ENCODE measurements at places on chromosomes 5 and 9.

GRCh38 chr5:179762079-179762780 lies 29.6 kb downstream of the MAML1 start:
- no peak for DNase-seq

GRCh38 chr9:83536332-83536731 lies 1.9 kb downstream of the FRMD3 start:
- no peak for DNase-seq

- no peak for DNase-seq
These were observed 4.8 kb upstream of the CHD1 start for GRCh38 chr5:98933445-98934072.

- DNase-seq: no peak
These were observed 2.1 kb downstream of the ANXA1 start for GRCh38 chr9:73153793-73154227.

DNA sequence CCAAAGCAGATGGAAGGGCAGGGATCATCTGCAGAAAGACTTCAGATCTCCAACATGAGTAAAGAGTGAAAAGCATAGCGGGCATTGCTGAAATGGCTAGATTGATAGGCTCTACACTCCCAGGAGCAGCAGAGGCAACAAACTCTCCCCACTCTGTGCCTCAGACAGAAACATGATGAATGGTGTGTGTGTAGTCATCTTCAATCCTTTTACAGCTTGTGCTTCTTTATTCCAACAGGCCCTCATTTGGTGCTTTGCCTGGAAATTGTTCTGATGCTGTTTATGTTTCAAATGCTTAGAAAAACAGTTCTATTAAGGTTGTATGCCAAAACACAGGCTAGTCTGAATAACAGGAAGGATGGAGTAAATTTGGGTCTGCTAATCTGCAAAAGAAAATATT lies 176.2 kb downstream of the DMRTA1 start:
- DNase-seq: no peak

DNA sequence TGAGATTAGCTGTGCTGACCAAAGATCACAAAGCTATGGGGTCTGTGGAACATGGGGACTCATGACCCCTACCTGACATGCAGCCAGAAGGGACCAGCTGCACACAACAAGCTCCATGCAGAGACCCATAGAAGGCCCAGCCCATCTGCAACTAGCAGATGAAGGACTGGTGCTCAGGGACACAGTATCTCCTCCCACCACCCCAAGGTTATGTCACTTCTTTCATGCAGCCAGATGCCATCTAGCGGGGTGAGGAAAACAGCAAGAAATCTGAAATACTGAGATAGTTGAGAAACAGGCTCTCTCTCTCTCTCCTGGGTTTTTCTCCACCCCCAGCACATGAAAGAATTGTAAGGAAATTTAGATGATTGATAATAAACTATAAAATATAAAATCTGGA lies 161.3 kb upstream of the DAPK1 start:
- no peak for DNase-seq

DNA sequence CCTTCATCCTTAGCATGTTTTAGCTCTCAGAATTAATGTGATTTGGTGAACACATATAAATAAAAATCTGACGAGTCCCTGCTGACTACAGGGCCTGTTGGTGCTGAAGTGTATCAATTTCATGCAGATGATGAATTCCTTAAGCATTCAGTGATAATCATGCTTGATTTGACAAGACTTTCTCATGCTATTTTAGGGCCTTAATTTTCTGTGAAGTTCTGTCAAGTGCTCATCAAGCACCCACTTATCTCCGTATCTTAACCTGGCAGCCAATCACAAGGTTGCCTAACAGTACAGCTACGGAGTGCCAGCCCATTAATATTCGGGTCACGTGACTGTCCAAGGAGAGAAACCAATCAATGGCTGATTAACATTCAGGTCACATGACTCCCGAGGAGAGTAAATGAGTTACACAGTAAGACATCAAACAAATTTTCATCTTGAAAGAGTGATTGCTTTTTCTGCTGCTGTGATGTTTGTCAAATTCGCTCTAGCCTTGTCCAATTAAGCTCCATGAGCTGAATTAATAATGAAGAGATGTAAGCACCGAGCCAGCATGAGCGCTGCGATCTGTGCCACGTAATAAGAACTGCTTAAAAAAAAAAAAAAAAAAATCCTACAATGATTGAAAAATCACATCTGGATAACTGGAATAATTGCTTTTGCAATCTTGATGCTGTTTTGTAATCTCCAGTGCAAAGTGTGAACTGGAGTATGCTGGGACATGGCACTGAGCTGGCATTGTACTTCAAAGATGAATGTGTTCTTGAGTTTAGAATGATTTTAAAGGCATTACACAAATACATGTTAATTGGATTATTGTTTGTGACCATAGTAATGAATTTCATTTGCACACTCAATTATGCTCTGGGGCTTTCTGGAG lies 104.3 kb upstream of the SPATA31D4 start:
- DNase-seq: no peak

- no peak for DNase-seq
These were observed 86.7 kb upstream of the FER start for GRCh38 chr5:108661024-108661423.

GRCh38 chr5:127392762-127393161 lies 102.2 kb downstream of the MEGF10 start:
- no peak for DNase-seq

GRCh38 chr9:33197279-33198152 lies 30.4 kb upstream of the B4GALT1 start:
- DNase-seq: no peak

GRCh38 chr9:129398101-129398960 lies 220.3 kb upstream of the IER5L start:
- DNase-seq: no peak

DNA sequence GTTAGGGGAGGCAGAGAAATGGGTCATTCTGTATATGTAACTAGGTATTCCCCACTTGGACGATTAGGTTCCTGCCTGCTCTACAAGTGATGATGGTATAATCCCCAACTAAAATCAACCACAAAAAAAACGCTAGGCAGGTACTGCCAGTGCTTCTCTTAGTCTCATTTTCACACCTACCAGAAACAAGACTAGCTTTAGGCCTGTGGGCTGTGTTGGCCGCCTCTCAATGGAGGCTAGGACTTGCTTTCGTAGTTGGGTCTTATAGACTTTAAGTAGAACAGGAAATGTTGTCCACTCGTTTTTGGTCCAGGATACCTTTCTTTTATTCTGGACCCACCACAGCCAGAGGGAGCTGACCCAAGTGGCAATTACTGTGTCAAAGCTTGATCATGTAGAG lies 111.8 kb downstream of the UNC13B start:
- no peak for DNase-seq

DNA sequence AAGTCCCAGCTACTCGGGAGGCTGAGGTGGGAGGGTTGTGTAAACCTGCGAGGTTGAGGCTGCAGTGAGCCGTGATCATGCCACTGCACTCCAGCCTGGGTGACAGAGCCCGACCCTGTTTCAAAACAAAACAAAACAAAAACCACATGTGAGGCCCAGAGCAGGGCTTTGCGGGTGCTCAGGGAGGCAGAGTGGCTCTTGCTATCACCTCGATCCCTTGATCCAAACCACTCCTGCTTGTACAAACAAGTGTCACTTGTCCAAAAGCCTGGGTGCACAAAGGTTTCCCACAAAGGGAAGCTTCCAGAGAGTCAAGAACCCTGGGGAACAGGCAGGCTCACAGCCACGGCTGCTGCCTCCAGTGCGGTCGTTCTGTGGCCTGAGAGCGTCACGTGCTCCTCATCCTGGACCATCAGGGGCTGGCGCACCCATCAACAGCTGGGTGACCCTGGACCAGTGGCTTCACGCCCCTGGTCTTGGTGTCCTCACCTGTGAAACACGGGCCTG lies 162.7 kb downstream of the C9orf50 start:
- peak; percentile 21 for DNase-seq

DNA sequence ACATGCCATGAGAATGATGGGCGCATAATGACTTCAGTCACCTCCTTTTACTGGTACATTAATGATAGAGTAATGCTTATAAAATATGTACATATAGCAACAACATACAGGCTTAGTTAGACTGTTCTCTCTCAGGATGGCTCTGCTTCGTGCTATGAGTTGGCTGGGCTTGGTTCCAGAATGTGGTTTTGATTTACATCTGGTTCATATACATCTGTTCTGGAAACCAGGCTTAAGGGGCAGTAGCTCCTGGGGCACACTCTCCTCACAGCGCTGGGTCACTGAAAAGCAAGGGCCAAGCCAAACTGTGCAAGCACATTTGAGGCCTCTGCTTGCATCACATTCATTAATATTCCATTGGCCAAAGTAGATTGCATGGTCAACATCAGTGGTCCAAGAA lies 44.9 kb downstream of the PCSK1 start:
- DNase-seq: no peak

GRCh38 chr9:127865645-127866464 lies 11.4 kb upstream of the ENG start:
- DNase-seq: no peak

GRCh38 chr5:129903466-129904101 lies 681 bp upstream of the CHSY3 start:
- DNase-seq: no peak

DNA sequence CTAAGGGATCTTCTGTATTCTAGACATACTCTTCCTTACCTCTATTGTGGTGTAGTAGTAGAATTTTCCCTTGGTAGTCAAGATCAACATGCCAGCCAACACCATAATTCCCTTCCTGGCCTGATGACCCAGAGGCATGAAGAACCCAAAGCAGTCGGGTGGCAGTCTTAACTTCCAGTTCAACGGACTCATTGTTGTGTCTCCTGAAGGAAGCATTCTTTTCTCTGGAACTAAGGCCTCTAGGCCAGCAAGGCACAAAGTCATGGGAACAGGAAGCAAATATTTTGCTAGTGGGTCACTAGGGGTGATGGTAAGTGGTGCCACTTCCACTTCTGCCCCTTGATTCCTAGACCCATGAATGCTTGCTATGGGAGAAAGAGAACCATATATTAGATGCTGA lies 55.2 kb upstream of the DAPK1 start:
- no peak for DNase-seq

- DNase-seq: no peak
These were observed 254.9 kb upstream of the ARRDC3 start for GRCh38 chr5:91638010-91638409.

- no peak for DNase-seq
These were observed 89.3 kb upstream of the SV2C start for GRCh38 chr5:75993643-75994520.

- DNase-seq: no peak
These were observed 160.7 kb upstream of the DAPK1 start for GRCh38 chr9:87336914-87337333.

- DNase-seq: no peak
These were observed 160.3 kb downstream of the ENC1 start for GRCh38 chr5:74480201-74480600.

DNA sequence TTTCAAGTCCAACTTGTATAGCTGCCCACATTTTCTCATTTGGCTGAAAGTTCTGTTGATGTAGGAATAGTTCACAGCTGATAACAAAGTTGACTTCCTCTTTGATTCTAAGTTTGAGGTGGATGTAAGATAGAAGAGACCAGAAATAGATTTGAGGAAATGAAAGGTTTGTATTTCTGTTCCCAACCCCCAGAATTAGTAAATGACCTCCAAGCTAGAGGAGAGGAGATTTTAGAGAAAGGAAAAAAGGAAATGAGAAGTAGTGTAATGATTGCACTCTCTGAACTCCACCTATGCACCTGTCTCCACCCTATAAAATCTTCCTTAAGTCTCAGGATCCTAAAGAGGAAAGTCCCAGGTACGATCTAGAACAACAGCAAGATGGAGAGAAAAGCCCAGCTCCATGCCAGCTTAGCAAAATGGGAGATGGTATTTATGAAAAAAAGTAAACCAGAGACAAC lies 130.4 kb upstream of the POC5 start:
- no peak for DNase-seq

- no peak for DNase-seq
These were observed 126.1 kb upstream of the STC2 start for GRCh38 chr5:173454361-173454735.

DNA sequence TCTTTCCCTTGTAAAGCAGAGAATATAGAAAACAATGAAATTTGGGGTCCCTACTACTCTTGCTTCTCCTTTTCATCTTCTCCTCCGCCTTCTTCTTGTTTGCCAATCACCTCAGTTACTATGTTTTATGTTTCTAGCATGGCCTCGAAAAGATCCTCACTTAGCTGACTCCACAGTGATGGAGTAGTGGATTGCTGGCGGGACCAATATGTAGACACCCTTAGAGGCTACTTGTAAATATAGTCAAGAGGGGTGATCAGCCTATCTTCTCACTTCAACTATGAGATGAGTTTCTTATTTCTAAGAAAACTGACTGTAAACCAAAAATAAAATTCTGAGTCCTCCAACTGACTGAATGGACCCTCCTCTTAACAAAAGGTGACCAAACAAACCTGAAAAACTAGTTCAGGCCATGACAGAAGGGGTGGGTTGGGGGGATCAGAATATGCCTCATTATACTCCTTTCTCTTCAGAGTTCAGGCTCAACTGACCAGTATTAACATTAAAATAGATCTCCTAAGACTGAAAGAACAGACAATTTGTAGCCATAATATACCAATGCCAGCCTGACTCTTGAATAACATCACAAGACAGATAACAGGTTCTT lies 829.0 kb downstream of the TLE4 start:
- no peak for DNase-seq

GRCh38 chr5:149039506-149039905 lies 23.4 kb downstream of the SH3TC2 start:
- DNase-seq: no peak

DNA sequence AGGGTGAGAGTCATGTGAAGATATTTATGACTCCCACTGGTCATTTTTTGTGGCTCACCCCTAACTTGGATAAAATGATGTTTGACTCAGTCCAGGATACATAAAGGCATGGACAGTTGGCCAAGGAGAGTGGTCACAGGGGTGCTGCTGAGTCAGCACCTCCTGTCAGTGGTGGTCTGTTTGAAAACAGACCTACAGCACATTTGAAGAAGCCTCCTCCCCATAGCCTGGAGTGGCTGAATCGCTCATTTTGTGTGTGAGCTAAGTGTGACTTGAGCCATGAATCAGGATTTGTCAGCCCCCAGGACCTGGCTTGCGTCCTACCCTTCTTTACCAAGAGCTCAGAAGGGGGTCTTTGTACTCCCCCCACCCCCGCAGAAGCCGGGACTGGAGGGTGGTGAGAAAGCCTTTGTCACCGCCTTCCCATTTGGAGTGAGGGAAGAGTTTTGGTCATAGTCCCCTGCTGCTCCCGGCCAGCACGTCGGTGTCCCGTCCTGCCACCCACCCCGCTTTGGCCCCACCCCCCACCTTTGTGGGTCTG lies 35.6 kb downstream of the TRIO start:
- DNase-seq: no peak

- no peak for DNase-seq
These were observed 822.5 kb downstream of the NR2F1-AS1 start for GRCh38 chr5:92758552-92758951.

- DNase-seq: no peak
These were observed 5.9 kb upstream of the NACC2 start for GRCh38 chr9:136100700-136101614.

DNA sequence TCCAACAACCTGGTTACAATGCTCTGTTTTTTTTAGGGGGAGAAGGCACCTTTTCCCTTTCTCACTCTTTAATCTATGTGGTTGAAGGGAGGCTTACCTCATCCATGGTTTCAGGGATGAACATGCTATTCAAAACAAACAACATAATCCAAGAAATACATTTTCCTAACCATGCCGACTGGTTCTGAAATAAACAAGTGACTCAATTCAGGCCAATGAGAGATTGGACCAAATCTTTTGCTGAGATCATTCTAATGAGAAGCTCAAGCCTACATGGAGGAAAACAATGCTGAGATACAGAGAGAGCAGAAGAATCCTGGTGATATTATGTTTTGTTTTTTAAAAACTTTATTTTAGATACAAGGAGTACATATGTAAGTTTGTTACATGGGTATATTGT lies 46.8 kb upstream of the ELL2 start:
- DNase-seq: no peak
